ENCODE measurements at places on chromosomes 12 and 14.

DNA sequence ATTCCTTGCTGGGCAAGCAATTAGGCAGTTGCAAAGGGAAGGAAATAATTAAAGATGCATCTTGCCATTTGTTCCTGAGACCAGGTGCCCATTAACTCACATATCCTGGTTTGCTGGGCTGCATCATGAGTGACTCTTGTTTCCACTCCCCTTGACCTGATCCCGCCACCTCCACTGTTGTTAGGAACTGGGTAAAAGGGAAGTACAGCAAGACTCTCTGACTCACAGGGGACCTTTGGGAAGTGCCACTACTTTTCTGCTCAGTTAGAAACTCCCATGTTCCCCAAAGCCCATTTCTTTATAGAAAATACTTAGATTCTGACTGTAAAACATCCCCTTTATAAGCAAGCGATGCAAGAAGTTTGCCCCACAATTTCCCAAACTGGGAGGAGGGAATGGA is 186.0 kb upstream of the BCL2L14 start:
- no peak for DNase-seq

DNA sequence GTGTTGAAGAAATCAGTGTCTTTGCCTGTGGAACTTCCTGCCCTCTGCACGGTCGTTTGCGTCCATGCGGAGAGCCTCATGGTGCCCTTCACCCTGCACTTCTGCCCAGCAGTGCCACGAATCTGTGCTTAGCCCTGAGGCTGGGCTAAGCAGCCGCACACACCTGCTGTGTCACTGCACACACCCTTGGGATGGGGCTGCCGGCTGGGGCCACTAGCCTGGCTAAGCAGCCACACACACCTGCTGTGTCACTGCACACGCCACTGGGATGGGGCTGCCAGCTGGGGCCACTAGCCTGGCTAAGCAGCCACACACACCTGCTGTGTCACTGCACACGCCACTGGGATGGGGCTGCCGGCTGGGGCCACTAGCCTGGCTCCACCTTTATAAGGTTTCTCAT is 188.5 kb downstream of the KIF26A start:
- no peak for DNase-seq

DNA sequence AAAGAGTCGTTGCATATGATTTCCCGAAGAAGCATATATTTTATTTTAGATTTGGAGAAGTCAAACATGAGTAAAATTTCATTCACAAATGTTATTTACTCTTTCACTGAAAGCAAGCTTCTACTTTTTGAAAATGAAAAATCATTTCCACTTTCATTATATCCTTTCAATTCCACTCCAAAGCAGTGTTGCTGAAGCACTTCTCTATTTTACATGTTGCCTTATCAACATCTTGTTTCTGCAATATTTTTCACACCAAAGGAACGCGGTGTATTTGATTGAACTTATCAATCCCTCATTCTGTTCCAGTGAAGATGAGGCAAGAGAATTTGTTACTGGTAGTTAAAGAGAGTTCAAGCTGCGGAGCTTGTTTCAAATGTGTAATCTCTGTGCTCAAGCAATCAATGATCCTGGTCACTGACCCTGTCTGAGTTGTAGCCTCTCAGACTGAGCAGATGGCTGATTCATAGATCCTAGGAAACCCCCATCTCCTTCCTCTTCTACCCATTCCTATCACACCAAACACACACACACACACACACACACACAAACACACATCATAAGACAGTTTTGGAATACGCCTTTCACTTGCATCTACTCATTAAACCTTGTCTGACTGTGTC is 236.2 kb upstream of the FLRT2 start:
- no peak for DNase-seq

GRCh38 chr12:131917711-131918306 is 11.3 kb upstream of the PUS1 start:
- DNase-seq, result no peak

- peak; percentile 29 for DNase-seq
Measured at GRCh38 chr12:52873832-52874572, 25.2 kb upstream of the KRT78 start.

DNA sequence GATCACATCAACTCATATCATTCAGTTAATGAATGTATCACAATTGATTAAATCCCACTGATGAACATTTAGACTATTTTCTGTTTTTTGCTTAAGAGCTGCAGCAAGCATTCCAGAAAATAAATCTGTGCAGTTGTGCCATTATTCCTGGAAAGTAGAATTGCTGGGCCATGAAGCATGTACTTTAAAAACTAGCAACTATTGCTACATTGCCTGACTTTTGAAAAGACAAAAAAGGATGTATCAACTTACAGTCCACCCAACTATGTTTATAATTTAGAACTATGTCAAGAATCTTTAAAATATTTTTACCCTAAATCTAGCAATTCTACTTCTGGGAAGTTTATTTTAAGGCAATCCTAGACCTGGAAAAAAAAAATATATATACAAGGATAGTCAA is 33.4 kb upstream of the ERGIC2 start:
- DNase-seq, result no peak

- no peak for DNase-seq
Measured at GRCh38 chr14:37600880-37601741, 5.7 kb downstream of the TTC6 start.

DNA sequence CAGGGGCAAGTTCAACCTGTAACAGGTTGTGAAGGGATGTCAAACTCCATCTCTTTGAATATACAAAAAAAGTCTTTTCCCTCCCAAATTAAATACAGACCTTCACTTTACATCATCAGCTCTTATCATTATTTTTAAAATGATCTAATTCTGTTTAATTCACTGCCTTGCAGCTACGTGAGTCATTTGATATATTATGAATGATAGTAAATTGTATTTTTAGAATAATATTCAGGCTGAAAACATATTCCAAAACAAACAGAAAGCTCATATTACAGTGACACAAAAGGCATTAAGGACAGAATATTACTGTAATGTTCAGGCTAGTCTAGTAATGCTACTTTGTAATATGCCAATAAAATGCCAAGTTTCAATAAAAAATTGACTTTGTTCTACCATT is 53.3 kb downstream of the BCAT1 start:
- no peak for DNase-seq

GRCh38 chr12:10700581-10700980 is 22.5 kb downstream of the YBX3 start:
- no peak for DNase-seq

GRCh38 chr12:51322452-51322851 is 1.5 kb downstream of the BIN2 start:
- DNase-seq, result no peak

GRCh38 chr12:21340403-21340802 is 5.7 kb upstream of the SLCO1A2 start:
- no peak for DNase-seq

DNA sequence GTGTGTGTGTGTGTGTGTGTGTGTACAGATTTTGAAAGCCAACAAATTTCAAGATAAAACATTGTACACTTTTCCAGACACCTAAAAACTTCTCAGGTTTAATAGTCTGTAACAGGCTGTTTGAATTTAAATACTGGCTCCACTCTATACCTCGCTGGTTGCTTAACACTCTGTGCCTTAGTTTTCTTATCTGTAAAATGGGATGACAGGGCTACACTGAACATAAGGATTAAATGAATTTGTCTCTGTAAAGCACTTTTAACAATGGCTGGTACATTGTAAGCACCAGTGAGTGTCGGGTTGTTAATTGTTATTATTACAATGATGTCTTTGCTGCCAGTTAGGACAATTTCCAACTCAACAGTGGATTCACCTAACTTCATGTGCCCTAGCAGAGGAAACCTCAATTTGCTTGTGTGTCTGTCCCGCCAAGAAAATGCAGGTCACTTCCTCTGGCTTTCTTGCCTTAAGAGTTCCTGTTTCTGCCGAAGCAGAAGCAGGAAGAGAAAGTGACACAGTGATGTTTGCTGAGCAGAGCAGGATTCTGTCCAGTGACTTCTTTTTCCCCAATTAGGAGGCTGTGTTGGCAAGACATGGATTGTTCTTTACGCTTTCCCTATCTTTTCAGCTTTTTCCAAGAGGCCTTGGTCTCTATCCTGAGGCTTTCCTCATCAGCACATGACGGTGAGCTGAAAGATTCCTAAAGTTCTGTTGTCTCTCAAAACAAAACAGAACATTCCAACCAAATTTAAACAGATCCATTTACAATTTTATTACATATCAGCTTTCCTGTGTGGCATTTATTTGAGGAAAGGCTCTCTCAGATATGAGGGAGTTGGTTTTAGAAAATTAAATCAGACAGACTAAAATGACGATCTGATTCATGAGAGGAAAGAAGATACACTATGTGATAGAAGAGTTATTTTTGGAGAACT is 154.1 kb upstream of the ATP2B1 start:
- DNase-seq, result no peak

DNA sequence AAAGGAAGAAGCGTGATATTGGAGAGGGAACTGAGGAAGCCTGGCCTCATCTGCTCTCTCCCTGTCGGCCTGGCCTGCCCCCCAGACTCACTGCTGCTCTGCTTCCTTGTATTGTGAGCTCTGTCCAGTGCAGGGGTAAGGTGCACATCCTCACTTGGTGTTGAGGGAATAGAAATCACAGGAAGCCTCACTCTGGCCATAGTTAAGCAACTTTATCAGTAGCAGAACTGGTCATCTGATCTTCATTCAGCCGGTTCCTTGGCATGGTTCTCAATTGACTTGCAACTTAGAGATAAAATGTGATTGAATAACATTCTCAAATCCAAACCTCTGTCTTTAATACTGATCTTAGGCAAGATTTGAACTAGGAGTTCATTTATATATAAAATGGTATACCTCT is 11.5 kb upstream of the CCDC175 start:
- DNase-seq, result no peak

GRCh38 chr14:86012461-86012860 is 482.5 kb downstream of the FLRT2 start:
- DNase-seq, result no peak

DNA sequence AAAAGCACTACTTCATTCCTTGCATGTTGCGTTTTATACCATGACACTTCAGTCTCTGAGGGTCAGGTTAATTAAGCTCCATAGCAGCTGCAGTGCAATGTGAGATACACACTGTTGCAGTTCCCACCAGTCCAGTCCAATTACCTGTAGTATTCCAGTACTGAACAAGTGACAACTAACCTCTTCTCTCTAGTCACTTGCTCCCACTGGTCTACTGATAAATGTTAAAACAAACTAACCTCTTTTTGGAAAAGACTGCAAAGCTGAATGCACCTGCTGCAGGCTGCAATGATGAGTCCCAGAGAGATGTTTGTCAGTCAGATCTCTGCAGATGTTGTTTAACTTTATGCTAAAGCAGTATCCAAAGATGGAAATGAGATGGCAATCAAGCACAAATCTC is 7.9 kb downstream of the NOVA1 start:
- DNase-seq, result no peak

GRCh38 chr14:32938719-32939253 is at the start of gene NPAS3:
Gene NPAS3, plus strand, starts transcription at chr14:32938879.
- no peak for DNase-seq

- DNase-seq, result no peak
Measured at GRCh38 chr12:3748620-3749019, 4.3 kb downstream of the CRACR2A start.

DNA sequence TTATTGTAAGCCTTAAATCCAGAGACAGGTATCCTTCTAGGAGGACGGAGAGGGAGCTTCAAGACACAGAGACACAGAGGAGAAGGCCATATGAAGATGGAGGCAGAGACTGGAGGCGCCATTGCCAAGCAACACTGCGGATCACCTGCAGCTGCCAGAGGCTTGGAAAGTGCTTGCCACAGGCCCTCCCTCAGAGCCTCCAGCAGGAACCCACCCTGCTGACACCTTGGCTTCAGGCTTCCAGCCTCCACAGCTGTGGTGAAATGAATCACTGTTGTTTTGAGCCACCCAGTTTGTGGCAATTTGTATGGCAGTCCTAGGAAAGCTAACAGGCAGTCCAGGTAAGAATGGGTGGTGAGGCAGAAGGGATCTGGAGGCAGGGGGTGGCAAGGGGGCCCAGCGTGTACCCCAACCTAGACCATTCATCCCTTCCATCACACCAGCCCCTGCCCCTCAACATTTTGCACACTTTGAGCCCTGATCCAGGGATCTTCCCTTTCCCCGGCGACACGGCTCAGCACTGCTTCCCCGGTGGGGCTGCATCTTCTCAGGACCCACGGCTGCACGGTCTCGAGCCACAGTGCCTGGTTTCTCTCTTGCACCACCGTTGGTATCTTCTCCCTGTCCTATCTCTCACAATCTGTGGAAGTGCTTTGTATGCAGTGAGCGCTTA is 22.3 kb upstream of the BCDIN3D start:
- DNase-seq, result no peak

DNA sequence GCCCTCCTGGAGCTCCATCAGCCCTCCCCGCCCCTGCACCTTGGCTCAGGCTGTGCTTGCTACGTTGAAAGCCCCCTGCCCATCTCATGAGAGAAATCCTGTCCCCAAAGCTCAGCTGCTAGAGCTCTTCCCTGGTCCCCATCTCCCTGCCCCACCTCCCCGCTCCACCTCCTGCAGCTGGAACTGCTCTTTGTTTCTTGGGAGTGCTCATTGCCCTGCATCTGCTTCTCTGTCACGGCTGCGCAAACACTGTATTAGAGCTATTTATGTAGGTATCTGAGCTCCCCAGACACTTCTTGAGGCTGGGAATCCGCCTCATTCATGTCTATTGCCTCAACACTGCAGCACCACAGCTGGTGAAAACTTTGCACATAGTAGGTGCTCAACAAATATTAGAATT is 32.8 kb upstream of the PRIMA1 start:
- no peak for DNase-seq

DNA sequence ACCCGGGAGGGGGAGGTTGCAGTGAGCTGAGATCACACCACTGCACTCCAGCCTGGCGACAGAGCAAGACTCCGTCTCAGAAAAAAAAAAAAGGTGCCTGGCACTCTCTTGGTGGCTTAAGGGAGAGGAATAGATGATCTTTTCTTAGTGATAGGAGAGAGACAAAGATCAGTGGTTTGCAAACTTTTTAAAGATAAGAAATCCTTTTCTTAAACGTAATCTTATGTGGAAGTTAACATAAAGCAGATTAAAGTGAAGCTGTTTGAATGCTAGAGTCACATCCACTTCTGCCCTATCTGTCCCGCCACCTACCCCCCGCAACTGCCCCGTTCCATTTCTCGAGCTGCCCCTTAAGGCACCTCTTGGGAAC is 6.3 kb upstream of the NINJ2 start:
- no peak for DNase-seq

GRCh38 chr14:90632451-90632850 is 183.8 kb downstream of the TTC7B start:
- no peak for DNase-seq

DNA sequence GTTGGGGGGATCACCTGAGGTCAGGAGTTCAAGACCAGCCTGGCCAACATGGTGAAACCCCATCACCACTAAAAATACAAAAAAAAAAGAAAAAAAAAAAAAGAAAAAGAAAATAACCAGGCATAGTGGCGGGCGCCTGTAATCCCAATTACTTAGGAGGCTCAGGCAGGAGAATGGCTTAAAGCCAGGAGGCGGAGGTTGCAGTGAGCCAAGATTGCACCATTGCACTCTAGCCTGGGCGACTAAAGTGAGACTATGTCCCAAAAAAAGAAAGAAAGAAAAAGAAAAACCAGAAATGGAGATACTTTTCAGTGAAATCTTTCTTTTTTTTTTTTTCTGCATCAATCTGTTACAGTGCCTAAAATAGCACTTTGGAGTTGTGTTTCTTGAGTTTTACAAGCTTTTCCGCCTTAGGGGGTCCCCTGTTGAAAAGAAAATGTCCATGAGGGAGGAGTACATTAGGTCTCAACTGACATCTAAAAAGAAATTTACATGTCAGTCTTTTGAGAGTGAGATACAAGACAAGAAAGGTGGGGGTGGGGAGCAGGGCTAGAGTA is 82.9 kb upstream of the VASH1 start:
- DNase-seq, result no peak

GRCh38 chr14:26522967-26523366 is 74.9 kb downstream of the NOVA1 start:
- no peak for DNase-seq

All from stimulated activated CD4-positive, alpha-beta T cell treated with anti-CD3 and anti-CD28 coated beads, TNF-alpha, amount 100 ng/mL, for 4 hours (primary cell).